Effector memory CD8-positive, alpha-beta T cell (primary cell): ENCODE measurements at places on chromosomes 11 and 22.
A peak's percentile ranks its signal among the peaks of the same experiment; 100 is the strongest.

DNA sequence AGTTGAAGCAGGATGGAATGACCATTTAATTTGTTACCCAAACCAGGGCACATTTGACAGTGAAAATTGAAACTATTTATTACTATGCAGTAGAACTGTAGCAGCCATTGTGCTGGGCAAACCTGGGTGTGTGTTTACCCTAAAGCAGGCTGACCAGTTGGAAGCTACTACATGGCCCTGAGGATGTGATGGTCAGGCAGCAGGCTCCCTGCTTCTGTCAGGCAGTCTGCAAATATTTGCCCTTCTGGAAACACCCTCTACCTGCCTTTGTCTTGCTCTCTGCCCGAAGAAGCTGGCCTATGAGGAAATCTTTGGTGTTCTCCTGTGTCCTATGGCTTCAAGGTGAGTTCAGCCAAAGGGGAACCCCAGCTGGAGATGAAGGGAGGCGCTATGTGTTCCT lies 600.1 kb upstream of the KIRREL3 start:
- H3K36me3 ChIP-seq = no peaks in the 10 kb centered on the region
- H3K4me3 ChIP-seq = no peak overlapping the region
- no peaks in the 10 kb centered on the region for H3K4me1 ChIP-seq
- no peak for DNase-seq

DNA sequence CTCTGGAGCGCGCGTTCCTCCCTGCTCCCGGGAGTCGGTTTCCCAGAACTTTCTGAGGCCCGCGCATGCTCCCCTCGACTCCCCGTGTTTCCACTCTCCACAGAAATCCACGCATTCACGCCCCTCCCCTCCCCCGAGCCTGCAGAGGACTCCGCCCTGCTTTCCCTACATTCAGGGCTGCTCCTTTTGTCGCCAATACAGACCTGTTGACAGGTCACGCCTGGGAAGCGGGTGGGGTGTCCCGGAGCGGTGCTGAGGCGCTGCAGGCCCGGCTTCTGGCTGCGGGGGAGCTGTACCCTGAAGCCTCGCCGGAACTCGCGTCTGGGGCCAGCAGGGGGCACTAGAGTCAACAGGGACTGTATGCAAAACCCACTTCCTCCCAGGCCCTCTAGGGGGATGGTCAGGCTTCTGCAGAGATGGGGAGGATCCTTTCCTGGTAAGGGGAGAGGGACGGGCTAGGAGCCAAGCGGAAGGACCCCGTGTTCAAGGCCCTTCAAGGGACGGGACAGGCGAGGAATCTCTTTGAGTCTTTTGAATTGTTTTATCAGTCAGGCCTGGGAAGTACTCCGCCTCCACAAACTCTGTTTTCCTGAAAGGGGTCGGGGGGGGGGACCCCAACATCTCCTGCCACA lies at the start of gene PRAME:
Gene PRAME (minus strand): TSS at position 294 of the 632 bp plus-strand sequence. CDS start 2,433 bp downstream, outside the sequence.
- no peak within 1 kb of the TSS for H3K27ac ChIP-seq
- H3K4me1 ChIP-seq = peaks cover 5% of the 10 kb centered on the region
- H3K27me3 ChIP-seq = peaks cover 11% of the 10 kb centered on the region
- peaks cover 3% of the 10 kb centered on the region for H3K36me3 ChIP-seq
- DNase-seq = peak; percentile 75
- H3K4me3 ChIP-seq = peak within 1 kb of the TSS; percentile 36

DNA sequence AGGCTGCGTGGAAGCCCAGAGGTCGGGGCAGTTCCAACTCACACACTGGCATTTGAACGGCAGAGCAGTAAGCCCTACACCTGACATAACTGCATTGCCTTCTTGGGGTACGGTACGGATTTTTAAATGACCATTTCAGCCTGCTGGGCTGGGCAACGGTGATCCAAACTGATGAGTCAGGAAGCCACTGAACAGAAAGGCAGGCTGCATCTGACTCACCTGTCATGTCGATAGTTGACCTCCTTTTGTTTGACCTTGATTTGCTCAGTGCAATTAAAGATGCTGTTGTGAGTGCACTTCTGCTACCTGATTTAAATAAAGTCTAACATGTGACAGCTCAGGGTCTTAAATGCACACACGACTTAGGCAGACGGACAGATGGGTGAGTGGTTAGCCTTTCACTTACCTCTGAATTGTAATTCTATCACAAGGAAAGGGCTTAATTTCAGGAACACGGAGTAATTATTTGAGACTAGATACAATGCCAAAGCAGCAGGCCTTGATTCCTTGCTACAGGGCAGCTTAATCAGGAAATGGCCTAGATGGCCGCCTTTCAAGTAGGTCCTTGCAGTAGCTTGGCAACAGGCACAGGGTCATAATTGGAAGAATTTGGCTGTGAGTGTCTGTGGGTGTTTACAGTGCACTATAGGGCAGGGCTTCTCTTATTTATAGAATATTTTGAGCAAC lies 52.2 kb downstream of the BMAL1 start:
- H3K27ac ChIP-seq = no peak overlapping the region
- H3K4me3 ChIP-seq = no peak overlapping the region
- no peaks in the 10 kb centered on the region for H3K27me3 ChIP-seq
- H3K36me3 ChIP-seq = peaks cover 25% of the 10 kb centered on the region

GRCh38 chr11:76738618-76739240 lies 44.4 kb upstream of the TSKU start:
- H3K36me3 ChIP-seq = no peaks in the 10 kb centered on the region
- H3K27me3 ChIP-seq = no peaks in the 10 kb centered on the region
- no peak overlapping the region for H3K27ac ChIP-seq

DNA sequence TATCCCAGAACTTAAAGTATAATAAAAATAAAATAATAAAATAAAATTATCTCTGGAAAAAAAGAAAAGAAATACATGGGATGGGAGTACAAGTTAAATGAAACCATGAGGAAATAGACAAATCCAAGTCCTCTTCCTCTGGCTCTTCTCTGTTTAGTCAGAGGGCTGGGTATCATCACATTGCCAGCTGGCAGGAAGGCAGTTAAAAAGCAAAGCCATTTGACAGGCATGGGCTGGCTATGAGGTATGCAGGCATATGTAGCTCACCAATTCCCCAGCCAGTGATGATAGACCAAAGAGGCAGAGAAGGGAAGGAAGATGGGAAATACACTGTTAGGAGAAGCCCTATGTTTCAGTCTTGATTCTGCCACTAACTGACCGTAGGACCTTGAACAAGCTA lies 6.5 kb downstream of the LYVE1 start:
- H3K36me3 ChIP-seq = no peaks in the 10 kb centered on the region
- DNase-seq = no peak
- peaks cover 18% of the 10 kb centered on the region for H3K27me3 ChIP-seq
- no peak overlapping the region for H3K4me3 ChIP-seq

DNA sequence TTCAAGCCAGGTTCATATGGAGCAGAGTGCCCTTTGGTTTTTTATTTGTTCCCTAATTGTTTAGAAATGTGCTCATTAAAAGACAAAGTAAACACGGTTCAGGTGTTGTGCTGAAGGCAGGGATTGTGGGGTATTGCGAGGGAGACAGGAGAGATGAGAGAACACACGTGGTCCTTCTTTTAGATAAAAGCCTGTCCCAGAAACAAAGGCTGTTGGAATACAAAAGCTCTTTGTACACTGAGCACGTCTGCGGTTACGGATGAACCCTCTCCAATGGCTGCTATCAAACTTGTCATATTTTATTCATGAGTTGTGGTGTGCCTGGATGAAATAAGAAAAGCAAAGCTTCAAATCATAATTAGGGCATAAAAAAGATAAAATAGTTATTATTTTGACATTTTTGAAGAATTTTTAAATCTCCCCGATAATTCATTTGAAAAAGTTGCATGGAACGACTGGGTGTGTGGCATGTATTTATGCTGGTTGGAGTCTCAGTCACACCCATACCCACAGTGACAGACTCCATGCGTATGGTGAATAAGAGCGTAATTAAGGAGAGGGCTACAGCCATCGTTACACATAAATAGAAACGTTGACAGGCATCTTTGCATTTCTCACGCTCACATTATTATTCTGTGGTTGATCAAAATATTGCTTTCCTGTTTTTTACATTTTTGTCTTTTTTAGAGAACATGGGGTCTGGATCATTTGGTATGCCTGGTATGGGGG lies 92.9 kb downstream of the NELL1 start:
- H3K4me3 ChIP-seq = no peak overlapping the region
- no peak for DNase-seq
- H3K4me1 ChIP-seq = no peaks in the 10 kb centered on the region
- H3K27me3 ChIP-seq = no peaks in the 10 kb centered on the region

- H3K4me1 ChIP-seq = peaks cover 37% of the 10 kb centered on the region
- H3K27ac ChIP-seq = peak overlapping the region; percentile 87
- H3K36me3 ChIP-seq = peaks cover 18% of the 10 kb centered on the region
- H3K27me3 ChIP-seq = no peaks in the 10 kb centered on the region
- H3K4me3 ChIP-seq = peak overlapping the region; percentile 95
- DNase-seq = no peak
These were observed 2.7 kb downstream of the C2CD2L start for GRCh38 chr11:119109843-119110242.

DNA sequence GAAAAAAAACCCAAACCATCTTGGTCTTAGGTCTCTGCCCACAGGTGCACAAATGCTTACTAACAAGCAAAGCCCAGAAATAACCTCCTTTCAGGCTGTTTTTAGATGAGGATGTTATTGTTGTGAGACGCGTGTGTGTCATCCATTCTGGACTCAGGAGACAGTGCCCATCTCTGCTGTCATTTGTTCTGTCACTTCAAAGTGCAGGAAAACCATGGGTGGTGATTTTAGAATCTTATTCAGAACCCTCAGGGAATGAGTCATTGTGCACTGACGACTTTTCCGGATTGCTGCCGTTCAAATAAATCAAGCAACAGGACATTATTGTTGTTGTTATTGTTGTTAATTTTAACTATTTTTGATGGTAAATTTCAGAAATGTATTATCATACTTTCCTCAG lies 110.3 kb downstream of the LRRC32 start:
- H3K27me3 ChIP-seq = peaks cover 9% of the 10 kb centered on the region
- no peak for DNase-seq
- H3K4me3 ChIP-seq = no peak overlapping the region

DNA sequence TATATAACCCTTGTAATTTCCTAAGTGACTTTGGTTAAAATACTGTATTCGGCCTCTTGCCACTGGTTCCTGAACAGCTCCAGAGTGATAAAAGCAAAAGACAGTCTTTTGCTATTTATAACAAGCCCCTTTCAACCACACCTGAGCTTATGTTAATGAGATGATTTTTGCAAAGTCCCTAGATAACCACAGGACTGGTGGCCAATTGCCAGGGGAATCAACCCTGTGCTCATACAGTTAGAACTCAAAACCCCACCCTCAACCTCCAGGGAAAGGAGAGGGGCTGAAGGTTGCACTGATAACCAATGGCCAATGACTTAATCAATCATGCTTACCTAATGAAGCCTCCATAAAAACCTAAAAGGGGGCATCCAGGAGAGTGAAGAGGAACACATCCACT lies 77.9 kb downstream of the SIK3 start:
- DNase-seq = no peak
- H3K27ac ChIP-seq = peak overlapping the region; percentile 73
- H3K27me3 ChIP-seq = no peaks in the 10 kb centered on the region
- H3K36me3 ChIP-seq = peaks cover 36% of the 10 kb centered on the region

DNA sequence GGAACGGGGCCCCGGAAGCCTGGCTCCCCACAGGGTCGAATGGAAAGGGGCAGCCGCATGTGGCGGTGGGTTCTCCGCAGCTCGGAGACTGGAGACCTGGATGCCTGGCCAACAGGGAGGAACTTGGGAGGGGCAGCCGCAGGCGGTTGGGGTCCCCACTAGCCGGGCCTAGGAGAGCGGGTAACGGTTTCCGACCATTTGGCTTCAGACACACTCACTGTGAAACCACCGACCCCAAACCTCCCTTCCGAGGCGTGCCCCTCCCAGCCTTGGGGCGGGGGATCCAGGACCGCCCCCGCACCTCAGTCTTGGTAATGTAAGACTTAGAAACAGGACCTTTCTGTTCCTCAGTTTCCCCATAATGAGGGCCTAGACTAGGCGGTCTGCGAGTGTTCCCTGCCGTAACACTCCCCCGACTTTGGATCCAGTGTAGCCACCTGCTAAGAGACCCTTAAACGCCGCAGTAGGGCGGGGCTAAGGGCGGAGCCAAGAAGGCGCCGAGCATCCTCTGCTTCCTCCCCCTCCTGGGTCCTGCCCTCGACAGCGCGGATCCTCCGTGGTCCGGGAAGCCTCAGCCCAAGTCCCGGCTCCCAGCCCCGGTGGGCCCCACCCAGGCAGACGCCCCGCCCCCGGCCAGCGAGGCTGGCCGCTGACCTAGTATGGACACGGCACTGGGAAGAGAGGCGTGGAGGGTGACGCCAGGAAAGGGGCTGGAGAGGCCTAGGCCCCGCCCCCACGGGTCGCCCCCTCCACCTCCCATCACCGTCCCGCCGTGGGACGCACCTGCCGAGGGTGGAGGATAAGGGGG lies 1.8 kb upstream of the RASGRP2 start:
- peak; percentile 85 for DNase-seq
- peak overlapping the region; percentile 97 for H3K27ac ChIP-seq
- peaks cover 53% of the 10 kb centered on the region for H3K36me3 ChIP-seq
- H3K4me3 ChIP-seq = peak overlapping the region; percentile 95

DNA sequence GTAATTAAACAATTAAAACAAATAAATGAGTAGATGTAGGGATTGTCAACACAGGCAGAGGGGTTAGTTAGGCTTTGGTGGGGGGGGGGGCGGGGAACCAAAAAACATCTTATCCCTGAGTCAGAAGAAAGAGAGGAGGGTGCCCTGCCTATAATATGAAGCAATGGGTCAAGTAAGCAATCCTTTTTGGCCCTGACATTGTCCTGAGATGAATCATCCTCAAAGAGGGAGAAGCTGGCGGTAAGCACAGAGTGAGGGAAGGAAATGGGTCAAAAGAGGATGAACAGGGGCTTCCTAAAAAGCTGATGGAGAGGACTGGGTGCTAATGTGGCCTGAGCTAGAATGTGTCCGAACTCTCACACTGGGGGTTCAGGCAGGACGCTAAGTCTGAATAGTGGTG lies 4.7 kb downstream of the OLFML1 start:
- H3K4me1 ChIP-seq = no peaks in the 10 kb centered on the region
- H3K4me3 ChIP-seq = no peak overlapping the region
- DNase-seq = no peak
- no peak overlapping the region for H3K27ac ChIP-seq

- H3K4me1 ChIP-seq = peaks cover 17% of the 10 kb centered on the region
- peak overlapping the region; percentile 99 for H3K27ac ChIP-seq
These were observed 935 bp downstream of the ZNF143 start for GRCh38 chr11:9461760-9462134.

GRCh38 chr22:44680481-44680894 lies 21.5 kb upstream of the PRR5 start:
- H3K27ac ChIP-seq = no peak overlapping the region
- peaks cover 66% of the 10 kb centered on the region for H3K4me1 ChIP-seq
- no peaks in the 10 kb centered on the region for H3K27me3 ChIP-seq
